ENCODE measurements at places on chromosomes 3 and 15.

DNA sequence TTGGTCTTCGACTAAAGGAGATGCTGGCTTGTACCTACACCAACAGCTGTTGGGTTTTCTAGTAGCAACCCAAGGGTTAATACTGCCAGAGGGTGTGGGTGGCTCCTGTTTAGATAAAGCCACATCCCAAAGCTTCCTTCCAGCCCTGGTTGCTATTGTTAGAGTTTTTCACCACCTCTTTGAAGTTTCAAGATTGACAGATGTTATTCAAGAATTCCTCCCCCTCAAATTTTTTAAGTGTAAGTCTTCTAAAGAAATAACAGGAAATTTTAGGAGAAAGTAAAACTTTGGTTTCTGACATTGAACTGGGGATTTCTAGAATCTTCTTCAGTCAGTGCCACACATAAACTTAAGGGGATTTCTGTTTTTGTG lies 60.9 kb downstream of the TGFBR2 start:
- no peak for DNase-seq

- no peak for DNase-seq
These were observed 504.1 kb downstream of the TBL1XR1 start for GRCh38 chr3:176692966-176693785.

GRCh38 chr3:11985866-11986265 lies 18.3 kb upstream of the SYN2 start:
- no peak for DNase-seq

- no peak for DNase-seq
These were observed 109.4 kb downstream of the WNT7A start for GRCh38 chr3:13770170-13771169.

- no peak for DNase-seq
These were observed 12.3 kb upstream of the TMEM45A start for GRCh38 chr3:100480081-100480480.

DNA sequence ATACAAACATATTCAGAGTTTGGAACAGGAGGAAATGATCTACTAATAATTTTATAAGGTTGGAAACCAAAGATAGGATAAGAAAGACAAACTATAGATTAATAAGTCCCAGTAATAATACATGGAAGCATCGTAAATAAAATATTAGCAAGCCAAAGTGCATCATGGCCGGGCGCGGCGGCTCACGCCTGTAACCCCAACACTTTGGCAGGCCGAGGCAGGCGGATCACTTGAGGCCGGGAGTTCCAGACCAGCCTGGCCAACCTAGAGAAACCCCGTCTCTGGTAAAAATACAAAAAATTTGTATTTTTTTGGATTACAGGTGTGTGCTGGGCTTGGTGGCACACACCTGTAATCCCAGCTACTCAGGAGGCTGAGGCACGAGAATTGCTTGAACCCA lies 14.9 kb downstream of the MUC4 start:
- DNase-seq, result no peak

DNA sequence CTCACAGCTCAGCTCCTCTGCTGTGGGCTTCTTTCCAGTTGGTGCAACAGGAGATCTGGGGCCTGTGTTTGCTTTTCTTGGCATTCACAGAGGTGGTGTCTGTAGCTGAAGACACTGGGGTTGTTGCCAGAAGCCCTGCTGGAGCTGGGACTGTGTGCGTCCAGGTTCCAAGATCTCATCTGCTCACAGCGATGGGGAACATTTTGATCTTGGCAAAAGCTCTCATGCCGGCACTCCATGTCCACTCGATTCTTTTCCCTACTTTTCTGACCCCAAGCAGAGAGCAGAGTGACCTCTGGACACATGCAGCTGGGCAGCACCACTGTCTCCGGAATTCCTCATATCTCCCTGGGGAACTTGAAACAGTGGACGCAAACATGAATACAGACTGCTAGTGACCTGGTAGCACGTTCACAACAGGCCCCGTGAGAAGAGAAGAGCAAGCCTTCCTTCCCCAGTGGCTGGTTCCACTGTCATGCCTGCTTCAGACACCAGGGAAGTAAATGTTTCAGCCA lies 36.1 kb upstream of the MECOM start:
- no peak for DNase-seq

DNA sequence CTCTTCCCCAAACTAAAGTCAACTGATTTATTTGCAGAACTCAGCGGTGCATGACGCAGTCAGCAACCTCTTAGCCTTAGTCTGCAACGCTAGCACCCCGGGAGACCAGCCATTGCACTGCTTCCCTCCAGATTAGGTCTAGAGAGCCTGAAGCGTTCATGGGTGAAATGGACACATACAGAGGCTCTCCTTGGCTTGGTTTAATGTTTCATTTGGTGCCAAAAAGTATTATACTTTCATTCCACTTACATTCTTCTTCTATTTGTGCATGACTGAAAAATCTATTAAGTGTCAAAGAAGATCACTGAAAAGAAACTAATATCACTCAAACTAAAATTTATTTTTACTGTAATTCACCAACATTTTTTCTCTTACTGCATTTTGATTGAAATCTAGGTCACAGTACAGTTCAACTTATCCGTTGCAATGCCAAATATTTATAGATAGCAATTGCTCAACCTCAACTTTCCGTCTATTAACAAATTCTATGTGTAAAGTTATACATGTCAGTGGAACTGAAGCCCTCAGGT lies 116.2 kb downstream of the ROBO1 start:
- no peak for DNase-seq
